PC-3 (cell line): ENCODE measurements at places on chromosomes 5 and 9.

DNA sequence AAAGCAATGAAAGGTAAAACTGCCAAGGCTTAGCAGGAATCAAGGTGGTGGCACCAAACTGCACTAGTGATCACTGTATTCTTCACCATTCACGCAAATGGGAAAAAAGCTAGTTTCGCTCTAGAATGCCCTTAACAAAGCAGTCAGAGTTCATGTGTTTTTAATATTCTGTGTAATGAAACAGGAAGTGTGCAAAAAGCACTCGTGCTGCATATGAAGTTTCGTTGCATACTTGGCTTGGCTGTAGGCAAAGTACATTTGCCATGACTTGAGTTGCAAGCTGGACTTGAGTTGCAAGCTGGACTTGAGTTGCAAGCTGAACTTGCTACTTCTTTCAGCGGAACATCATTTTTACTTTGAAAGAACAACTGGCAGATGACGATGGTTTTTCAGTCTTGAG, 55.4 kb downstream of the FOXI1 start:
- no peak for DNase-seq

GRCh38 chr9:114496011-114496410, 9.3 kb downstream of the WHRN start:
- no peak for DNase-seq

DNA sequence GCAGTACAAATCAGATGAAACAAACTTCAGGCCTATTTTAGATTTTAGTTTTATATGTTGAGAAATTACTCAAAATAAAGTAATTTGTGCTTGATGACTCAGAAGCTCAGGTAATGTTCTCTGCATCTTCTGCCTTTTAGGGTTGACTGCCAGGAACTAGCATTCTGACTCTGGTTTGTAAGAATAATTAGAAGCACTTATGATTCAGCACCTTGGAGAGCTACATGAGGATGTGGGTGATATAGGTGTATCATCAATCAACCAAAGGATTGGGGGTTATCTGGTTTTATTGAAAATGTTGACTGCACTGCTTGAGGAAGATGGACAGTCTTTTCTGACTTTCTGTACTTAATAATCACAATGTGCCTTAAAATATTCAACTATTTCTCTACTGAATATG, 118.7 kb upstream of the SGCD start:
- DNase-seq: peak; percentile 1

DNA sequence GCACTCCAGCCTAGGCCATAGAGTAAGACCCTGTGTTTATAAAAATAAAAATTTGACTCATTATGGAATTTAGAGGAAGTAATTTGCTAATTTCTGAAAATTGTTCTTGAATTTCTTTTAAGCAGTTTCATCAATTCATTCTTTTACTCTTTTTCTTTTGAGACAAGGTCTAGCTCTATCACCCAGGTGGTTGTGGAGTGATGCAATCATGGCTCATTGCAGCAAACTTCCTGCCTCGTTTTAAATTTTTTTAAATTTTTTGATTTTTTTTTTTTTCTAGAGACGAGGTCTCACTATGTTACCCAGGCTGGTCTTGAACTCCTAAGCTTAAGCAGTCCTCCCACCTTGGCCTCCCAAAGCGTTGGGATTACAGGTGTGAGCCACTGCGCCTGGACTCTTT, 3.1 kb upstream of the CAMLG start:
- no peak for DNase-seq

DNA sequence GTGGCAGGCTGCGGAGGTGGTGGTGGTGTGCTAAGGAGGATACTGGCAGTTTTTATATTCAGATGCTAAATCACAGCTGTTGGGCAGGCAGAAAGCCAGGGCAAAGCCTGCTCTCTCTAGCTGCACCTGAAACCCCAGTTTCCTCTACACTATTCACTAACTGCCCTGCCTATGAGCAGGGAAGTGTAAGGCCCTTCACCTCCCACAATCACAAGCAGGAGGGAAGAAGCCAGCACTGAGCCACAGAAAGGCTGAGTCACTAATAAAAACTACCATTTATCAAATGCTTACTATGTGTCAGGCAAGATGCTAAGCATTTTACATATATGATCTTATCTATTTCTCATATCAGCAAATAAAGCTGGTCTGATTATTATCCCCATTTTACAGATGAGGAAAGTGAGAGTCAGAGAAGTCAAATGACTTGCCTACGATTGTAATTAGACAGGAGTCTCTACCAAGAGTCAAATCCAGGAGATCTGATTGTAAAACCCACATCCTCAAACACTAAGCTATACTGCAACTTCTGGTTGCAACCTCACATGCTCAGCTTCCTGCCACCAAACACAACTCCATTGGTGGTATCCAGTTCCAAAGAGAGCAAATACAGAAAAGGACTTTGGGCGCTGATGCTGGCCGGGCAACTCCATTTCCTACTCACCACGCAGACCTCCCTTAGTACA, 17.7 kb upstream of the IL6ST start:
- peak; percentile 56 for DNase-seq

DNA sequence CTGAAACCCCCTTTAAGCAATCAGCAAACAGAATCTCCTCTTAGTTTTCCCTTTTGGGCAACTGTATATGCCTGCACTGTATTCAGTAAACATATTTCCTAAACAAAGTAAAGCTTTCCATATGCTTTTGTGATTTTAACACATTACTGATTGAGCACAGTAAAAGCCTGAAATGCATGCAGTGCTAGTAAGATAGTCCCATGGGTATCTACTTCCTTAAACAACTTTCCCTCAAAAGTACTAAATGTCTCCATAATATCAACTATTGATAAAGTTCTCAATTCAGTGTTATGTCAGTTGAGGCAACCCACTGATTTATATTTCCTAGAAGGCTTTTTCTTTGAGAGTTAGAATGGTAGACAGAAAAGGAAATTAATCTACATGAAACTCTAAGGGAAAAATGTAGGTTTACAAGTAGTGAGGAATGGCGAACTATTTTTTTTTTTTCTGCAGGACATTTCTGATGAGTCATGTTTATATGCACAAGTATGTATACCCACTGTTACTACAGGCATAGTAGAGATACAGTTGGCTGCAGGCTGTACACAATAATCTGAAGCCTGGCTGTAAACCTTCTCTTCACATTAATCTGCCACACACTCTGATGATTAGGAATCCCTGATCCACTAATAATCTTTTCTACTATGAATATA, 31.2 kb upstream of the CEP120 start:
- DNase-seq: peak; percentile 36

- no peak for DNase-seq
Observed at GRCh38 chr9:110187126-110187525, 20.8 kb downstream of the C9orf152 start.

GRCh38 chr9:78821126-78821822, 524.3 kb downstream of the PSAT1 start:
- DNase-seq: peak; percentile 65

DNA sequence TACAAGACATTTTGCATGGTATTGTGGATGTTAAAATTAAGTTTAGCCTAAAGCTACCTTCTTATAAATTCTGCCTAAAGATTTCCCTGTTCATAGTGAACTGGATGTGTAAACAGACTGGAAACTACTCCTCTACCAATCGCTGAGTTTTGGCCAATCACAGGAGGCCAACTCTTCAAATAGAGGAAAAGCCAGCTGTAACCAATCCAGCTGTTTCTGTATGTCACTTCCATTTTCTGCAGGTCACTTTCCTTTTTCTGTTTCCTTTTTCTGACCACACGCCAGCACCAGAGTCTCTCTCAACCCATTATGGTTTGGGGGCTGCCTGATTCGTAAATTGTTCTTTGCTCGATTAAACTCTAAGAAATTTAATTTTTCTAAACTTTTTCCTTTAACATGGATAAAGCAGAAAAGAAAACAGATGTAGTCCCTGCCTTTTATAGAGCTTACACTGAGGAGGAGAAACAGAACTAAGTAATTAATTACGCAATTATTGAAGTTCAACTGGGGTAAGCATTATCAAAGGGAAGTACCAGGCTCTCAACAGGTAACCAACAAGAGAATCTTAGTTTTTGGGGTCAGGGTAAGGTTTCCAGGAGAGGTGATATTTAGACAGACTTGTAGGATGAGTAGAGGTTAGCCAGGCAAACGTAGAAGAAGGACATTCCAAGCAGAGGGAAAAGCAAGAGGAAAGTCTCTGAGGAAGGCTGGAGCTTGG, 27.7 kb downstream of the RANBP3L start:
- no peak for DNase-seq

DNA sequence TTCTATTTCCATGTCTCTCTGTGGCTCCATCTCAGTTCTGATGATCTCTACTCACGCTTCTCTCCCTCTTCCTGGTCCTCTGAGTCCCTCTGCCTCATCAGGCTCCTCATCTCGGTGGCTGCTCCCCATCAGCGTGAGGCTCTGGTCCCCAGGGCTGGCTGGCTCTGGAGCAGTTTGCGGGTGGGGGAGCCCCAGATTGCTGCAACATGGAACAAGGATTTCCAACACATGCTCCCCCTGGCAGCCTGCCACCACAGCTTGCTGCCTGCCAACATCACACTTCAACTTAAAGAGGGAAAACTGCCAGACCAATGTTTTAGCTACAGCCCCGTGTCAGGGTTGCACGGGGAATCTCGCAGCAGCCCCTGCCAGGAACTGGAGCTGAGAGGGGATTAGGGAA, 77.2 kb upstream of the NEK6 start:
- no peak for DNase-seq

DNA sequence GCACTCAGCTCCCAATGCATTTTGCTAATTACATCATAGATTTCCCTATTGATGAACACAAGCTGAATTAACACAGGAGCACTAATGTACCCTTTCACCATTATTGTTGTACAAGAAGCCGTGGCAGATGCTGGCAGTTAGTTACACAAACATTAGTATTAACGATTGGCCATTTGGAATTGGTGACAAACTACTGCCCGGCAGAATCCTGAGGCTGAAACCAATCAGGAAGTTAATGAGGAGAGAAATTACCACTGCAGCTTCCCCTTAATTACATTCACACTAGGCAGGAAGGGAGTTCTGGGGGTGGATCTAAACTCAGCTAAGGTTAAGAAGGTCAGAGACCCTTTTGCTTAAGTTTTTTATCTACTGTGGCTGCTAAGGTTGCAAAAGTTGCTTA, 9.6 kb upstream of the DMRT3 start:
- no peak for DNase-seq

GRCh38 chr5:105670596-105670995, 2000.1 kb downstream of the EFNA5 start:
- DNase-seq: no peak

DNA sequence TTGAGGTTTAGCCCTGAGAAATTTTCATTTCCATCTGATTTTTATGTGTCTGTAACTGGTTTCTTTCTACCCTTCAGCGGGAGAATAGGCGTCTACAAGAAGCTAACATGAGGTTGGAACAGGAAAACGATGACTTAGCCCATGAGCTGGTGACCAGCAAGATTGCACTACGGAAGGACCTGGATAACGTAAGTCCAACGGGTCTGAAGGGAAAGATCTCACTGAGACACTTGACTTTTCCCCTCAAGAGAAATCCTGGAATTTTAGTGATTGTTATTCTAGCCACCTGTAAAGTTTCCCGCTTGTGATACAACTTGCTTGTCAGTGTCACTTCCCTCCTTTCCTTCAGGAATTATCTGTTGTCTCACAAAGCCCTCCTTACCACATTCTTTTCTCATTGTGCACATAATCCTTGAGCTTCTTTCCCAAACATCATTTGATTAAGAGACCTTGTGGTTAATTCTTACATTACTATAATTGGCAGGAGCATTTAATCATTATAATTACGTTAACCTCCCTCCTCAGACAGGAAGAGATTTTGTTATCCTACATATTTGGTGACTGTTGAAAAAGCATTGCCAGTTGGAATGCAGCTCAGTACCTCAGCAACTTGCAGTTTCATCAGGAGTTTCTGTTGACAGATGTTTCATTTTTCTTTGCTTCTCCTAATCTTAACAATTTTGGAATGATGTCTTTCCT, 56.9 kb downstream of the GPR21 start:
- no peak for DNase-seq

DNA sequence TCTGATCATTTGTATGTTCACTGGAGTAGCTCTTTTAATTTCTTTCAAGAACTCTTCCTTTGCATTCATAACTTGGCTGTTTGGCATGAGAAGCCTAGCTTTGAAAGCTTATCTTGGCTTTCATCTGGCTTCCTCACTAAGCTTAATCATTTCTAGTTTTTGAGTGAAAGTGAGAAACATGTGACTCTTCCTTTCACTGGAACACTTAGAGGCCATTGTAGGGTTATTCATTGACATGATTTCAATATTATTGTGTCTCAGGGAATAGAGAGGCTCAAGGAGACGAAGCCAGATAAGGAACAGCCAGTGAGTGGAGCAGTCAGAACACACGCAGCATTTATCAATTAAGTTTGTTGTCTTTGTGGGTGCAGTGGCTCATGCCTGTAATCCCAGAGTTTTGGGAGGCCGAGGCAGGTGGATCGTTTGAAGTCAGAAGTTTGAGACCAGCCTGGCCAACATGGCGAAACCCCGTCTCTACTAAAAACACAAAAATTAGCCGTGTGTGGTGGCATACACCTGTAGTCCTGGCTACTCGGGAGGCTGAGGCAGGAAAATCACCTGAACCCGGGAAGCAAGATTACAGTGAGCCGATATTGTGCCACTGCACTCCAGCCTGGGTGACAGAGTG, 98.3 kb downstream of the UGCG start:
- DNase-seq: no peak

DNA sequence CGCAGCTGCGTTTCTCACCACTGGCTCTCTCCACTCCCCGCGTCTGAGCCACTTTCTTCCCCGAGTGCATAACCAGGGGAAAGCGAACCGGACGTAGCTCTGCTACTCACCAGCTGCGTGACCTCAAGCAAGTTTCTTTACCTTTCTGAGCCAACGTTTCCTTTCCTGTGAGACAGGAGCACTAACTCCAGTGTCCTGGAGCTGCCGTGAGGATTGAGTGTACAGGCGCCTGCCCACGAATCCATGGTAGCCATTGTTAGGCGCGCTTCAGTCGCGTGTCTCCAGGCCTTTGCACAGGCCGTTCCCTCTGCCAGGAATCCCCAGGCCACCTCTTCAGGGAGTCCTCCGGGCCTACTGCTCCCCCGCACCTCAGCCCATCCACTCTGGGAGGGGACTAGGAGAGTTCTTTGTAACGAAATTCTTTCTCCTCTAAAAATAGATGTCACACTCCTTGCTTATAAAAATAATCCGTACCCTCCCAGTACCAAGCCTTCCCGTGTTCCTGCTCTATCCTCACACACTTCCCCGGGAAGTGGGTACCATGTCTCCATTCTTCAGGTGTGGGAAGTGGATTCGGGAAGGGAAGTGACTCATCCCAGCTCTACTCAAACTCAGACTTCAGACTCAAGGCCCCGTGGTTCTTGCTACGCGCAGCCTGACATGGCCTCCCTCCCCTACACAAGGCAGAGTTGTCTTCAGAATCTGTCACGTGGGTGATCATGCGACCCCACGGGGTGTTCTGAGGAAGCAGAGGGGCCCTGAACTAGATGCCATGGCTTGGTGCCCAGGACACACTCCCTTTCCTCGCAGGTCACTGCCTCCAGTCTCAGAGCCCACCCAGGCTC, 16.1 kb upstream of the CRB2 start:
- DNase-seq: peak; percentile 23

GRCh38 chr5:174998131-174998730, 273.8 kb downstream of the MSX2 start:
- no peak for DNase-seq

GRCh38 chr5:135162661-135163265, 128.7 kb upstream of the PITX1 start:
- no peak for DNase-seq
